Left cardiac atrium (tissue), 4 donors: ENCODE measurements at places on chromosomes 6 and 20. TPM values are rescaled to one million over a fixed set of nuclear protein-coding genes. Genes with fewer than 3 reads are reported as not detected.

RAET1E gene
- total RNA-seq: 0.89 TPM

GGT7 gene
- 16.9 TPM for total RNA-seq

CDSN gene
- total RNA-seq: 0.10 TPM

TINAG gene
- 0.12 TPM for total RNA-seq

MYB gene
- 0.24 TPM for total RNA-seq

TMEM74B gene
- 6.5 TPM for total RNA-seq

SMIM29 gene
- 22.7 TPM for total RNA-seq

CLPSL2 gene
- not detected for total RNA-seq

TNXB gene
- total RNA-seq: 143 TPM

ELOVL2 gene
- total RNA-seq: 1.2 TPM

PRPH2 gene
- 1.2 TPM for total RNA-seq

CCM2L gene
- total RNA-seq: 7.2 TPM

STMND1 gene
- not detected for total RNA-seq

DNAAF9 gene
- total RNA-seq: 17.2 TPM

ACTL10 gene
- 0.81 TPM for total RNA-seq

C20orf204 gene
- 0.29 TPM for total RNA-seq

TRIM40 gene
- total RNA-seq: not detected

VGLL2 gene
- total RNA-seq: 1.7 TPM

EDN3 gene
- not detected for total RNA-seq

NOX3 gene
- not detected for total RNA-seq

CRISP3 gene
- not detected for total RNA-seq

BPIFB4 gene
- total RNA-seq: not detected

CGA gene
- total RNA-seq: 1.2 TPM

SLC22A2 gene
- not detected for total RNA-seq

PRSS35 gene
- 0.94 TPM for total RNA-seq

DLL1 gene
- 19.0 TPM for total RNA-seq

DPPA5 gene
- not detected for total RNA-seq

GJA10 gene
- total RNA-seq: not detected

SNX14 gene
- 38.0 TPM for total RNA-seq

ZNF165 gene
- total RNA-seq: 0.24 TPM

TTBK1 gene
- total RNA-seq: 0.24 TPM

SRMS gene
- not detected for total RNA-seq

SLC17A2 gene
- not detected for total RNA-seq

MDFI gene
- 9.2 TPM for total RNA-seq

NKAPL gene
- total RNA-seq: 5.4 TPM

HSPA1B gene
- 192 TPM for total RNA-seq
